Activated CD4-positive, CD25-positive, alpha-beta regulatory T cell treated with anti-CD3 and anti-CD28 coated beads, Interleukin-2, amount 50 U/mL, for 16 hours (primary cell): ENCODE measurements at places on chromosomes 16 and 17.

- no peak for DNase-seq
These were observed 25.5 kb upstream of the CDC42EP4 start for GRCh38 chr17:73337330-73337710.

DNA sequence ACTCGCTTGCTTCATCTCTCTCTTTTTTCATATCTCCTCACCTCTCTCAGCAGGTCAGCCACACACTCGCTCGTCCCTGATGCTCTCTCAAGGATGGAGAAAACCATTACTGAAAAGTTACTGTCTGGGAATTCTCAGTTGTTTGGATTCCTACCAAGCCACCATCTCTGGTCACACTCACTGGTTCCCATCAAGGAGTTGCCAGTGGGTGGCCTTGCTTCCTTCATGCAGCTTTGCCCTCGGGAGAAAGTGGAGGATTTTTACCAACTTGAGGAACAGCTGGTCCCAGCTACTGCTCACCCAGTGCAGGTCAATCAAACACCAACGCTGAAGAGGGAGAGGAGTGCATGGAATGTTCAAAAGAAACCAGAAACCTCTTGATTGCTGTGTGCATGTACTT, 25.3 kb downstream of the MEOX1 start:
- no peak for DNase-seq

- DNase-seq: no peak
These were observed 48.9 kb downstream of the IQCK start for GRCh38 chr16:19766988-19767387.

DNA sequence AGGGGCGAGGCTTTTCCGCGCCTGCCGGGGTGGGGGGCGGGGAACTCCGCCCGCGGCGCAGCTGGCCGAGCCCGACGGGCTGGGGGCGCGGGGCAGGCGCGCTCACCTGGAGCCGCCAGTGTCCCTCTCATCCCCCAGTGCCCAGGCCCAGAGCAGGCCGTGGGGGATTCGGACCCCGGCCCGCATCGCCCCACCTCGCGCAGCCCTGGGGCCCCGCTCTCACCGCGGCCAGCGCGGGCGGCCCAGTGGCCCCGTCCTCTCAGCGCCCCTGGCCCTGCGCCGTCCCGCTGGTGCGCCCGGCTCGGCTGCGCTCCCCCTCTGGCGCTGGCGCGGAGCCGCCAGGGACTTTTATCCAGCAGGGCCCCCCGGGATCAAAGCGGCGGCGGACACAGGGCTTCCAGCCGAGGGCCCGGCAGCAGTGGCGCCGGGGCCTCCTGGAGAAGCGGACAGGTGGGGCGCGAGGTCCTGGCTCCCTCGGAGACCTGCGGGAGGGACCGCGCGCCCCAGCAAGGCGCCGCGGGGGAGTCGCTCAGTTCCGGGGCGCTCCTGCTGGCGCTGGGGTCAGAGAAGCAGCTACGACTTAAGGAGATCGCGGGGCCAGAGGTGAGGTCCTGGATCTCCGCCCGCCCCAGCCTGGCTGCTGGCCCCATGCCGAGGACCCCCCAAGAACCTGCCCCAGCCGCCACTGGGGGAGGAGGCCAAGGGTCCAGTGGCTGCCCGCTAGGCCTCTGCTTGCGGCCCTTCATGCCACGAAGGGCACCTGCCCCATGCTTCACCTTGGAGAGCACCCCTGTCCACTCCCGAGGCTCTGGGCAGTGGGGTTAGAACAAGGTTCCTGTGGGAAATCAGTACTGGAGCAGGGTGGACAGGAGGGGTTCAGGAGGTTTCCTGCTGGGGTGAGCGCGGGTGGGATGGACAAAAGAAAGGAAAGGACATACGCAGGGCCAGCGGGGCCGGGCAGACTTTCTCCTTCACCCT, 823 bp upstream of the NOTUM start:
- DNase-seq: no peak

DNA sequence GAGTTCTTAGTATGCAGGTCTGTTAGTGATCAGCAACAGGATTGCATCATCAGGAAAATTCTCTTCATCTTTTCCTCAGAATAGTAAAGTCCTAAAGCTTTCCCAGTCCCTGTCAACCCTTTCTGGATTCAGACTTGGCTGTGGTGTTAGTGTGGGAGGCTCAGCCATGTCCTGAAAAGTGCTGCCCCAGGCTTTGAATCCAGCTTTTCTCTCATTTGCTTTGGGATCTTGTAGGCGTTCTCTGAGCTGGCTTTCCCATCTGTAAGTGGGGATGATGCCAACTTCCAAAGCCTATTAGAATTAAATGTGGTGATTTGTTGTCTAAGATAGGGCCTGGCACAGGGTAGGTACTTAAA, 3.0 kb downstream of the ALKBH5 start:
- no peak for DNase-seq

DNA sequence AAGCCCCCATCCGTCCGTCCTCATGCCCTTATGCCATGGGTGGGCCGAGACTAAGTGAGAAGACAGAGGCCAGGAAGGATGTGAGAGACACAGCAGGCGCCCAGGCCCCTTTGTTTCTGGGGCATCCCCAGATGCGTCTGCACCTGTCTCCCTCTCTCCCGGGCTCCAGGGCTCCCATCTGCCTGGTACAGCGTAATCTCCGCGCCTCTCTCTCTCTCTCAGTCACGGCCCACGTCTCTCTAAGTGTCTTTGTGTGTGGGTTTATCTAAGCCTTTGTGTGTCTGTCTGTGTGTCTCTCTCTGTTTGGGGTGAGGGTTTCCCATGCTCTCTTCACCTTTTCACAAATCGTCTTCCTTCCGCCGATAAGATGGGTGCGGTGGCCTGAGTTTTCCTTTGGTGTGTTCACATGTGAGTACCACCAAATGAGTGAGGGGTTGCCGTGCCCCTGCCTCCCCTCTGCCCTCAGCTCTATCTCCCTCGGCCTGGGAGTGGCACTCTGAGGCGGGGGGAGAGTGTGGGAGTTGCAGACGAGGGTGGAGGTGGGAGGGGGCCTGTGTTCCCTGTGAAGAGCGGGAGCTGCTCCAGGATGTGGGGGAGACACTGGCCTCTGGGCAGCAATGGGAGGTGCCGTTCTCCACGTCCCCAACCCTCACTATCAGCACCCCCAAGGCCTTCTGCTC, 25.8 kb upstream of the ABCC3 start:
- DNase-seq: no peak
